ENCODE measurements at places on chromosomes 12 and 14.
A peak's percentile ranks its signal among the peaks of the same experiment; 100 is the strongest.

DNA sequence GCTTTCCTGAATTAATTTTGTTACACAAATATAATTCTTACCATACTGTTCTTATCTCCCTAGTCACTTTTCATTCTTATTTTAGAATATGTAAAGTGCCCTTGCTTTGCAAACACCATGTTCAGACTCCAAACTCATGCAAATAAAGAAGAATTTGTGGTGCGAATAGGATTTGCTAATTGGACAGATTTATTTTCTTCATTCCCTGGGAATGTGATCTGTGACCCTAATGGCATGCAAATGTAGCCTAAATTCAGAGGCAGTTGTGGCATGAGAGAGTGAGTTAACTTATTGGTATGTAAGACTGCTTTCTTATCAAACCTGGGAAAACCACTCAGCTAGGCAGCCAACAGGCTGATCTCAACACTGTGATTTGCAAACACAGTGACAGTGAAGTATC is 10.0 kb downstream of the CAPZA3 start:
- peak; percentile 37 for DNase-seq

- no peak for DNase-seq
Measured at GRCh38 chr12:2364631-2365051, 311.9 kb downstream of the CACNA1C start.

DNA sequence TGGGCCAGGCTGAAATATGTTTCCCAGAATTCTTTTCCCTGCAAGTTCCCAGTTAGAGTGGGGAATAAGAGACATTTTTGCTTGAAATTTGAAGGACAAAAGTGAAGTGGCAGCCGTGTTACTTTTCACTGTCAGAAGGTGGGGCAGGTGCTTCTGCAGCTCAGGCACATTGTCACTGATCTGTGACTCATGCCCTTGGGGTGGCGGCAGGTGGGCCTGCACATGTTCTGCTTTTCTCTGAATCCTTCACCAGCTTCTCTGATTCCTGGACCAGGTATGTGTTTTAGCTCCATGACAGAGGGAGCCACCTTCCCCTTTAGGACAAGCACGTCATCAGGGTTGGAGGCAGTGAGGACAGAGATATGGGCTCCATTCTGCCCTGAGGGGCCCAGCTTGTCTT is 11.7 kb upstream of the KCNA5 start:
- DNase-seq: no peak

DNA sequence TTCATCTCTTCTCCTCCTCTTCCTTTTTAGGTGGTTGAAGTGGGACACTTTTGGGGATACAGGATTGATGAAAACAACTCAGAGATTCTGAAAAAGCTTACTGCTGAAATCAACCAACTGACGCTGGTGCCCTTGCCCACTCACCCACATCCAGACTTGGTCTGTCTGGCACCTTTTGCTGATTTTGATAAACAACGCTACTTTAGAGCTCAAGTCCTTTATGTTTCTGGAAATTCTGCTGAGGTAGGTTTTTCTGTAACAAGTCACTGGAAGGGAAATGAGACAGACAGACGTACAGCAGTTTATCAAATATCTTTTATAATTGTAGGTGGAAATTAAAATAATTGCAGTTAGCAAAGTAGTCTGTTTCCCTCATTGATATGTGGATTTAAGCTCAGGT is 60.0 kb upstream of the ASPG start:
- no peak for DNase-seq

DNA sequence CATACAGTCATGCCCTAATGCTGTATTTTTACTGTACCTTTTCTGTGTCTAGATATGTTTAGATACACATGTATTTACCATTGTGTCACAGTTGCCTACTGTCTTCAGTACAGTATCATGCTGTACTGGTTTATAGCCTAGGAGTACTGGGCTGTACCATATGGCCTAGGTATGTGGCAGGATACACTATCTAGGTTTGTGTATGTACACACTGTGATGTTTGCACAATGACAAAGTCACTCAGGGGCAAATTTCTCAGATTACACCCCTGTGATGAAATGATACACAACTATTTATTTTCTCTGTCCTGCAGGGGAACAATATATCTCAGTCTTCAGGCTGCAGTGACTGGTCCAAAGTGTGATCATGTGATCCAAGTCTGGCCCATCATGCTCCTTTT is 1076.1 kb downstream of the VRK1 start:
- DNase-seq: no peak

DNA sequence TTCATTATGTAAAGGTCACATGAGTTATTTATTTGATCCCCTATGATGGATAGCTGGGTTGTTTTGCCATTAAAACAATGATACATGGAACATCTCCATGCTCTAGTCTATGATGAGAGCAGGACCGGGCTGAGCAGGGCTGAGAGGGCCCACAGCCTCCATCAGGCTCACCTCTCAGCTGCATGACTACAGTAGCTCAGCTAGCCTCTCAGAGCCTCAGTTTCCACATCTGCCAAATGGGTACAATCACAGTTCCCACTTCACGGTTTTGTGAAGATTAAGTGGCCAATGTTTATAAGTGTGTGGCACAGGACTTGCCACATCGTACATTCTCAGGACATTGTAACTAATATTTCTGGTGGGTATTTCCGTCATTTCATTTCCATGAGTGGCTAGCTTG is 19.9 kb upstream of the MYL2 start:
- no peak for DNase-seq

GRCh38 chr14:94441130-94441529 is 11.5 kb downstream of the SERPINA11 start:
- DNase-seq: no peak

GRCh38 chr14:86521843-86522242 is 991.9 kb downstream of the FLRT2 start:
- no peak for DNase-seq

- DNase-seq: no peak
Measured at GRCh38 chr12:117279606-117280005, 81.8 kb downstream of the NOS1 start.

- no peak for DNase-seq
Measured at GRCh38 chr12:52813885-52814709, at the start of gene KRT4. Gene KRT4, minus strand, starts transcription at chr12:52814116. Its CDS starts 58 bp downstream, at chr12:52814058.

- DNase-seq: no peak
Measured at GRCh38 chr12:77816196-77816595, 14.5 kb upstream of the NAV3 start.

- DNase-seq: no peak
Measured at GRCh38 chr14:91112194-91112593, 1.7 kb upstream of the DGLUCY start.

DNA sequence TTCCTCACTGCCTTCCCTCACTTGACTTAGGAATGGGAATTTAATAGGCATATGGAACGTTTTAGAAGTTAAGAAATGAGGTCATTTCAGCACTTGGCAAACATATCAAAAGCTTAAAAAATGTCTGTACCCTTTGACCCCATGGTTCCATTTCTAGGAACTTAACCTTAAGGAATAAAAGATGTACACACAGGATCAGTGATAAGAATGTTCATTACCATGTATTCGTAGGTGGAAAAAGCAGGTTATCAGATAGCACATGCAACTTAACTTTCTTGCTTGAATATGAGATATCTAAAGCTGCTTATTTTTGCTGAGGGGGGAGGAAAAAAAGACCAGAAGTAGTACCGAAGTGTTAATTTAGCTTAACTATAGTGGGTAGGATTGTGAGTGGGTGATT is 57.2 kb downstream of the TTLL5 start:
- DNase-seq: no peak

DNA sequence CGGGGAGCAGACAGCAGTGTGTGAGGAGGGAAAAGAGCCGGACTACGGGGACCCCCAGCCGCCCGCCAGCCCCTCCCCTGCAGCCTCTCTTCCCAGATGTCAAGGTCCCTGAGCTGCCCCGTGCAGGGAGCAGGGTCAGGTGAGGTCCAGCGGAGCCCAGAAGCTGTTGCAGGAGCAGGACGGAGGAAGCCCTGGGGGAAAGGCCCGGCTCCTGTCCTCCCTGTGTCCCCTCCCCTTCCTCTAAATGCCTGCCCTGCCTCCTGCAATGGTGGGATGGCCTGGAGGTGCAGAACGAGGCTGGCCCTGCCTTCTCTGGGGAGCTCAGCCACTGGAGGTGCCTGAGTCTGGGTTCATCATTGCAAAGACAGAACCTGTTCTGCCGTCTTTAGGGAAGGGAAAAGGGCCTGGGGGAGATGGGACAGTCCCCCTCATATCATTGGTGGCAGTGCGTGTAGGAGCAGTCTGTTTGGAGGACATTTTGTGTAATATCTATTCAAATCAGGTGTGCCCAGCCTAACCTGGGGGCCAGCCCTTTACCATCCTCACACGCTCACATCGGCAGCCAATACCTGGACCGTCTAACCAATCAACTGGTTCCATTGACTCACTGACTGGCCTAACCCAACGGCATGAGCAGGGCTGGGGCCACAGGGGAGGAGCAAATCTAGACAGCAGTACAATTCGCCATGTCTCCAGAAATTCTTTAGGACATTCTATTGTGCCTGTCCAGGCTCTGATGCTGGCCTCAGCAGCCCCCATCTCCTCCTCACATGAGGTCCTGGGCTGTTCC is 364.1 kb upstream of the SFSWAP start:
- no peak for DNase-seq

DNA sequence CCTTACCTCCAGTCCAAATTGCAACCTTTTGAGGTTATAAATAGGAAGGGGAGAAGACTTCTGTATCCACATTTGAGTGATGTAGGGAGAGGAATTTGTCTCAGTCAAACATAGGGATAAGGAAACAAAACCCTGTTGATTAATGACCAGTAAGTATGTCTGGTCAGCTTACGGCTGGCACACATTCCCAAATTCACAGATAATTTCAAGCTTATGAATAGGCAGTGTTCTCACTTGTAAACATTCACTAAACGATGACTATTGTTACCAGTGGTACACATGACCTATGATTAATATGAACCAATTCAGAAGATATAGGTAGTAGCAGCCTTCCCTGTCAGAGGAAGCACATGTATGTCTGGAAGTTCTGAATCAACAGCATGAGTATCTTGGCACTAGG is 33.0 kb upstream of the SLC5A8 start:
- no peak for DNase-seq

- no peak for DNase-seq
Measured at GRCh38 chr12:111636209-111636945, 37.3 kb upstream of the ATXN2 start.

- DNase-seq: no peak
Measured at GRCh38 chr12:47783024-47783755, 10.2 kb downstream of the SLC48A1 start.

DNA sequence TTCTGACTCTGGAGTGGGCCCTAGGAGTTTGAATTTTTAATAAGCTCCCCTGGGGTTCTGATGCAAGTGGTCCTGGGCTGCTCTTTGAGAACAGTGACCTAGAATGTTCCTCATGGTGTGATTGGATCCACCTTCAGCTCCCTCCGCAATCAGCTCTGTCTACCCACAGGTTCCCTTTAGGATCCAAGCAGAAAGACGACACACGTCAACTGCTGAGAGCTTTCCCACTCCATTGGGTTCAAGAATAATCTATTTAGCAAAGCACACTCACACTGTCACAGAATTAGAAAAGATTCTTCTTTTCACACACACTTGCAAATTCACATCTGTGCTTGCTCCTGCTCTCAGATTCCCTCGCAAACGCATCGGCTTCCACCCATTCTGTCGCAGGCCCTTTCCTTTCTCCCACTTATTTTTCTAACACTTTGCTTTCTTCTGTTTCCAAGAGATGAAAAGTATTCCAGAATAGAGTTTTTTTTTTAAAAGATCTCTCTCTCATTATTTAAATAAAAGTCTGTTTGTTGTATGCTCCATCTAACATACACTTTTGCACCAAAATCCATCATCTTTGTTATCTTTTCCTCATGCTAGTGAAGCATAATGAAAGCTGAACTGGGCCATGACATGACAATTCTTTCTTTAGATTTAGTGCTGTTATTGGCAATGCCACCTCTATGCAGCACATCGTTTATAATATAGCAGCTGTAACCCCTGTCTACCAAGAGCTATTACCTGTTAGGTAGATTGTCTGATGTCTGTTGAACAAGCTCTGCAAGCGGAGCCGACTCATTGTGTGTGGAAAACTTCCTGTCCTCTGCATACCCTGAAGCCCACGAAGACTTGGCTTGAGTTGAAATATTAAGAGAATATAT is 73.1 kb downstream of the CACNA1C start:
- DNase-seq: no peak

DNA sequence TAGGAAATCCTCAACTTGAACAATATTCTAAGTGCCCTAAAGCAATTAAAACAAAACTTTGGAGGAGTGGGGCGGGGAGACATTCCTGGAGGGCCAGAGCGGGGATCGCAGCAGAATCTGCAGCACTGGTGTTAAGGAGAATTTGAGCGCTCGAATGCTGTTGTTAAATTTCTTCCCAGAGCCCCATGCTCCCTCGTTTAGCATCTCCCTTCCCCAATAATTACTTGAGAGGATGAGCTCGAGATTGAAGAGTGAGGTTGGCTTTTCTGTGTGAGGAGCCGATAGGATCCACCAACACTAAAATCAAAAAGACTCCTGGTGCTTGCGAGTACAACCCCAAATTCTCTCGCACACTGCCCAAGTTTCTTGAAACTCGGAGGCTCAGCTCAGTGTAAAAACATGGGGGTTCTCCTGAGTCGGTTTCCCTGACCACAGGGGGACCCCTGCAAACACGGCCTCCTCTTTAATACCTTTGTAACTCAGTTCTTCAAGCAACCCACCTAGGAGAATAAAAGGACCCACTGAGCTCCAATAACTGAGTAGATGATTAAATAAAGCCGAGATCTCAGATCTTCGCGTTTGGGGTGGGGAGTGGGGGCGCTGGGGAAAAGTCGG is 10.2 kb upstream of the FOXG1 start:
- no peak for DNase-seq

- DNase-seq: no peak
Measured at GRCh38 chr14:82412545-82412944, 878.9 kb upstream of the SEL1L start.

- DNase-seq: no peak
Measured at GRCh38 chr14:97975216-97975615, 1178.0 kb downstream of the VRK1 start.

- no peak for DNase-seq
Measured at GRCh38 chr12:123410041-123410412, 26.1 kb downstream of the KMT5A start.

Data from urothelium cell line (cell line).